ENCODE measurements at places on chromosomes 13 and 19.

GRCh38 chr13:99617474-99618255 is 116.4 kb downstream of the TM9SF2 start:
- DNase-seq: peak; percentile 17

DNA sequence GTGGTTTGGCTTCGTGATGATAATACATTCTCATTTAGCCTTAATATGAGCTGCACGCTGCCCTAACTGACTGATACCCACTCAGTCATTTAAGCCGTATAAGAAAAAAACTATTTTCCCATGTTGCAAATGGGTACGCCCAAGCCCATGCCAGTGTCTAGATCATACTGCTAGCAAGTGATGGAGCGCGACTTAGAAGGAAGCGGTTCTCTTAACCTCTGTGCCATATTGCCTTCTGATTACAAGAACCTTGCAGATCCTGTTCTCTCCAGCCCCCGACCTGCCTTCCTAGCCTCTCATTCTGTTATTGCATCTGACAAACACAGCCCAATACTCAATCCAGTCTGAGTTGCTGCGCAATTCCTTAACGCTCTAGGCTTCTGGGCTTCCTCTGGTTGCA is 603 bp downstream of the GPALPP1 start:
- peak; percentile 21 for DNase-seq

- peak; percentile 40 for DNase-seq
Measured at GRCh38 chr19:14198384-14199376, 7.3 kb downstream of the ADGRL1 start.

DNA sequence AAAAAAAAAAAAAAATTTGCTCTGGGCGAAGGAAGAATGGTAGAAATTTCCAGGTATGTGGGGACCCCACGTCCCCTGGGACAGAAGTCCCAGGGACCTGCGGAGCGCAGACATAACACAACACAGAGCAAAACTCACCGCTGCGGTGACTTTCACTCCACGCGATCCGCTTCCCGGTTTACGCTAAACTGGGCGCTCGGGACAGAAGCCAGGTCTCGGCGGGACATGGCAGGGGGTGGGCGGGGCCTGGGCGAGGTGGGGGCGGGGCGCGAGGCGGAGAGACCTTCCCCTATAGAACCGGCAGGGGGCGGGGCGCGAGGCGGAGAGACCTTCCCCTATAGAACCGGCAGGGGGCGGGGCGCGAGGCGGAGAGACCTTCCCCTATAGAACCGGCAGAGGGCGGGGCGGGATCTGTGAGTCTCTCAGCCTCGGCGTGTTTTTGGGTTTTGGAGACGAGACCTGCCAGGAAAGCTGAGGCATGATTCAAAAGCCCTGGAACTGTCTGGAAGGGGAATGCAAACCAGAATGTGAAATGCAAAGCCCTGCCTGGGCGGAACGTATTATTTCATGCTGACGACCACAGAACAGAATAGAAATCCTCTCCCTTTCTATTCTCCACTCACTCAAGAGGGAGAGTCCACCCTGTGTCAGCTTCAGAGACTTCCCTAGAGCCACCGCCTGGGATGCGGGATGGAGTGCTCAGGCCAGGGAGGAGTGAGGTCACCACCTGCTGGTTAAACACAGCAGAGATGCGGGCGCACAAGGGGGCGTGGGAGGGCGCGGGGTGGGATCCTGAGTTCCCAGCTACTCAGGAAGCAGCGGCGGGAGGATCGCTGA is 20.2 kb upstream of the ERVV-1 start:
- peak; percentile 84 for DNase-seq

GRCh38 chr13:113275387-113275786 is 21.7 kb upstream of the LAMP1 start:
- DNase-seq: peak; percentile 40

DNA sequence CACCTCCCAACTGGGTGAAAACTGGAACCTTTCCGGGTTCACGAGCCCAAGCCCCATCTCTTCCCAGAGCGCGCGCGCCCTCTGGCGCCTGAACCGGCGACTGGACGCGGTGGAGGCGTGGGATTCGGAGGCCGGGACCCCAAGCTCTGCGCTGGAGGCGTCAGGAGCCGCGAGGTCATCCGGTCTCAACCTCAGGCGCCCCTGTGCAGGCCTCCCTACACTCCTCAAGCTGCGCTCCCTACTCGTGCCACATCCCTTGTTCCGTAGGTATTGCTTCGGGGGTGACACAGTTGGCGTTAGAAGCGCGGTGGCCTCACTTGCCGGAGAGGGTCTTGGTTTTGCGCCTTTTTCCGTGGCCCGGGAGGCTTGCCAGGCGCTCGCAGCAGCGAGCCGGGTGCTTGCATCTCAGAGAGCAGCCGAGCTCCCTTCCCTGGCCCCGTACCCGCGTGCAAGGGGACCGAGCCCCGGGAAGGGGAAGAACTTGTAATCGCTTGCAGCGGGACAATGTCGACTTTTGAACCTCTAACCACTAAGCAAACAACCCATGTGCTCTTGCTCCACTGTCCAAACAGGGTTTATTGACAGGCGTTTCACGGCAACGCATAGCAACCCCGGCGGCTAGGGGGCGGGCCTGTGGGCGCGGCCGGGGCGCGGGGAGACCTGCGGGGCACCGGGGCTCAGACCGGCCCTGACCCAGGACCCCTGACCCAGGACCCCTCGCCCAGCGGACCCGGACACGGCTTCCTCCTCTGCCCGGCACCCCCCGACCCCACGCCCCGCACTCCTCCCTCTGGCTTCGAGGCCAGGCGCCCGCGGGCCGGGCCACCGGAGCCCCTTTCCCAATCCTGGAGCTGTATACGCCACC is 8.5 kb downstream of the CDX2 start:
- DNase-seq: no peak

DNA sequence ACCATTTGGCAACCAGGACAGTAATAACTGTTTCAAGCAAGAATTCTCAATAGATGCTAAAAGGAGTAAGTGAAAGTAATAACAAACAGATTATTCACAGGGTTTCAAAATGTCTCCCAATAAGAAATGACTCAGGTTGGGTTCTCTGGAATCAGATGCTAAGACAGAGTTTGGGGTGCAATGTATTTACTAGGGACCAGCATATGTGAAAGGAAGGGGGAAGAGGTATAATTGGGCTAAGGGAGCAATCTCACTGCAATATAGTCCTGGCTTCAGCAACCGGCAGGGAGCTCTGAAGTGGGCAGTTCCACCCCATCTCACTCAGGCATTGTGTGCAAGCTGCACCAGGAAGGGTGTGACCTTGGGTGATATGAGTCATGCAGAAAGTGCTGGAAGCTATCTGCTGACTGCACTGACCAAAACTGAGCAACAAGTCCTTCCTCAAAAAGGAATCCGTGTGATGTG is 23.4 kb downstream of the ZDHHC20 start:
- DNase-seq: peak; percentile 9

DNA sequence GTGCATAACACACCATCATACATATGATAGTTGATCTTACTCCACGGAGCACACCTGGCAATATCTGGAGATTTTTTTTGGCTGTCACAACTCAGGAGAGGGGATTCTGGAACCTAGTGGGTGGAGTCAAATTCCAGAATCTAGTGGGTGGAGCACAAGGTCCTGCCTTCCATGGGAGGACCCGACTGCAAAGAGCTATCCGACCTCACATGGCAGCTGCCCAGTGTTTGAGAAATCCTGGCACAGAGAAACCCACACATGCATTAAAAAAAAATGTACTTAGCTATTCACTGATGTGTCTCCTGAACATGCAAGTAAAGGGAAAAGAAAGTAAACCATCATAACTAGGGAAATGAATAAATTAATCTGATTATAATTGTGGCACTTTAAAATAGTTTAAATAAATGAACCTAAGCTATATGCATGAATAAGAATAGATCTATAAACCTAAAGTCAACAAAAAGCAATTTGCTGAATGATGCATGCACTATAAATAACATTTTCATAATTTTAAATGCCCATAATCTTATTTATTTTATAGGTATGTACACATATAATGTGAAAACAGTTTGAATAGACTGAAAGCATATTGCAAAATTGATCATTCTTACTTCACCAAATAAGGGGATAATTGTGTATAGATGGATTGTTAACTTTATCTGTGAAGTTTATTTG is 300.3 kb downstream of the MYO16 start:
- DNase-seq: no peak

DNA sequence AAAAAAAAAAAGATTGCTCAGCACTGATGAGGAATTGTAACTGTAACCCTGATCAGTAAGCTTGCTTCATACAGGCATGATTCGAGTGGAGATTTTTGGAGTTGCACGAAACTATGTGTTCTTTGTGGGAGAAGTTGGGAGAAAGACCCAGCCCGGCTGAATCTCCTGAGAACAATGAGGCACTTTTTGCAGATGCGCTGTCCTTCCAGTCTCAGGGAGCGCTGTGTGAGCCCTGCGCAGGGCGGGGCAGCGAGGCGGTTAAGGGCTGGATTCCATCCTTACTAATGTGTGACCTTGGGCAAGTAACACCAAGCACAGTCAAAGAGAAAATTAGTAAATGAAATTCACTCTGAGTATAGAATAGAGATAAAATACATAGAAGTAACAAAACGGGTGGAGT is 76.9 kb downstream of the SIPA1L3 start:
- DNase-seq: no peak

- DNase-seq: no peak
Measured at GRCh38 chr13:82214341-82214740, 1667.9 kb downstream of the SLITRK1 start.

- peak; percentile 55 for DNase-seq
Measured at GRCh38 chr13:40438999-40439797, 227.2 kb downstream of the FOXO1 start.

- no peak for DNase-seq
Measured at GRCh38 chr13:110324026-110324749, 17.1 kb downstream of the COL4A2 start.

DNA sequence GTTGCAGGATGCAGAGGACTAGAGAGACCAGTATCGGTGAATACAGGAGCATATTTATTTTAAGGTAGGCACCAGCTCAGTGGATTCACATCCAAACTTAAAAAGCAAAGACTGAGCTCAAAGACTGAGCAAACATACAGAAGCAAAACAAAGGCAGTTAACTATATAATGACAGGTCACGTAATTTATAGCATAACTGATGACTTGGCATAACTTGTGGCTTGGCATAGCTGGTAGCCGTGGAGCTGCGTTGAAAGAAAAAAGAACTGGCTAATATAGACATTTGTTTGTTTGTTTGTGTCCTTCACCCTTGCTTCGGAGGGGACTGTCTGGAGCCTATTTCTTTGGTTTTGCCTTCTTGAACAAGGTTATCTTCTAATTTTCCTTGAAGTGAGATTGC is 33.7 kb downstream of the ZNF493 start:
- no peak for DNase-seq

DNA sequence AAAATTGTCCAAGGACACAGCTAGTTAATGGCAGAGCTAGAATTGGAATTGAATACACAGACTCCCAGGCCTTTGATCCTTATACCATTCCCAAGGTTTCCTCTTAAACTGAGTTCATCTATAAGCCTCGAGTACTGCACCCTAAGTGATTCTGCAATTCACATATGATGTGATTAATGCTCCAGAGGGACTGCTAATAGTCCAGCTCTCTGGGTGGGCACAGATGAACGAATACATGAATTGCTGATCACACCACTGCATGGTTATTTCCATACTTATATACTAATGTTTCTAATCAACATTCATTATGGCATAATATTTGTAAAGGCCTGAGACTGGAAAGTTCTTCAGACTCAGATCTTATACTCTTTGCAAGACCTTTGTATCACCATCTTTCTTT is 101.8 kb downstream of the NUFIP1 start:
- no peak for DNase-seq

DNA sequence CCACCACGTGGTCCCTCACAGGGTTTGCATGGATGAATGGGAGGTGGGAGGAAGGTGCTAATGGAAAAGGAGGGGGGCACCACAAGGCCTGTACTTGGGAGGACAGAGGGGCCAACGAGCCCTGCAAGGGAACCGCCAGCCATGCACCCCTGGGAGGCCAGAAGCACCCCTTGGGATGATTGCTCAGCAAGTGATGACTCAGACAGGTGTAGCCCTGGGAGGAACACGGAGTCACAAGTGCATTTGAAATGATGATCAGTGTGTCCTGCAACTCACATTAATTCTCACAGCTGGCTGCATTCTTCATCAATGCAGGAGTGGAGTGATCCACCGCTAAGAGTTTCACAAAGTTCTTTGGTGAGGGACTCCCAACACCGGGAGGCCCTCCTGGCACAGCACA is 82.8 kb upstream of the ZNF254 start:
- no peak for DNase-seq

DNA sequence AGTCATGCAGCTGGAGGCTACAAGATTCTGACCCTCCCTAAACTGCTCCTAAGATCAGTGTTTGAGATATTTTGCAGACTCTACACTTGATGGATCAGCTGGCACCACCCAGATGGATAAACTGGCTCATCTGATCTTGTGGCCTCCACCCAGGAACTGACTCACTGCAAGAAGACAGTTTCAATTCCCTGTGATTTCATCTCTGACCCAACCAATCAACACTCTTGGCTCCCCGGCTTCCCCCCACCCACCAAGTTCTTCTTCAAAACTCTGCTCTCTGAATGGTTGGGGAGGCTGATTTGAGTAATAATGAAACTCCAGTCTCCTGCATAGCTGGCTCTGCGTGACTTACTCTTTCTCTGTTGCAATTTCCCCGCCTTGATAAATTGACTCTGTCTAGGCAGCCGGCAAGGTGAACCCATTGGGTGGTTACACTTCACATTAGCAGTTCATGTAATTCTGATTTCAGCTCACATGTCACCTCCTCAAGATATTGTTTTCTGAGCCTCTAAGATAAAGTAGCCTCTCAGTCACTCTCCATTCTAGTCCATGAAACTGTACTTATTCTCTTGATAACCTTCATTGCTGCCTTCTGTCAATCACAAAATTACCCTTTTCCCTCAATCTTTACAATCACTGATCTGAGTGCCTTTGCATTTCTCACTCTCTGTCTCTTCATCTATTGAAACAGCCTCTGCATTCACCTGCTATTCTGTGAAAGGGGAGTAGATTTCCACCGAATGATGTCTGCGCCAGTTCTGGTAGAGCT is 9.9 kb upstream of the FPR3 start:
- DNase-seq: peak; percentile 17
